ENCODE measurements at places on chromosomes 3 and 15.

- DNase-seq: no peak
Measured at GRCh38 chr15:48798319-48798718, 12.6 kb downstream of the CEP152 start.

- no peak for DNase-seq
Measured at GRCh38 chr15:43991206-43991605, 164.4 kb downstream of the WDR76 start.

DNA sequence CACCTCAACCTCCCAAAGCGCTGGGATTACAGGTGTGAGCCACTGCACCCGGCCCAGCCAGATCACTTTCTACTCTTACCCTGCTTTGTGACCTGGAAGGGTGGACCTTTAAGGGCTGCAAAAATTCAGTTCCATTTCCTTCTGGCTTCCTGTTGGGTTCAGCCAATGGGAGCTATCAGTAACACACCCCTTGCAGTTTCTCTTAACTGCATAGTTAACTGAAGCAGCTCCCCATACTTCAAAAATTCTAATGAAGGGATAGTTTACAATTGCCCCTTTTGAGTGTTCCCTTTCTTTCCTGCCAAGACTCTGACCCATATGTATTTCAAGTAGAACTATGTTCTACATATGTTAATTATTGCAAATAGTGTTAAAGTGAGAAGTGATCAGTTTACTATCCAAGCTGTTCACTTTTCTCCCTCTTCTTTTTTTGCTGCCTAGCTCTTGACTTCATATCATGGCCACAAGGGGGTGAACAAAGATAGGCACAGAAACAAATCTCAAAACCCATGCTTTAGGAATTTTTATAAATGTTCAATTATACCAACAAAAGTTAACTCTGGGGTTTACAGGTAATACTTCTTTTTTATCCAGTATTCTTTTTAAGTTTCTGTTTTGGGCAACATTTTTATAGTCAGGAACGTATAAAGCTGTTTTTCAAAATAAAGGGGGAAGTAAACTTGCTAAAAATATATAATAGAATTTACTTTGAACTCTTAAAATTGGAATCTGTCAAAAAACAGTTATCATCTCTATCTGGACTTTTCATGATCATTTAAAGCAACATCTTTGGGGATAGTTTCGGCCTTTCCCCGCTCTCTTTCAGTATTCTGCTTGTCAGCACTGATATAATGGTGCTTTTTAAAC, 8.1 kb downstream of the PGBD4 start:
- DNase-seq: no peak

DNA sequence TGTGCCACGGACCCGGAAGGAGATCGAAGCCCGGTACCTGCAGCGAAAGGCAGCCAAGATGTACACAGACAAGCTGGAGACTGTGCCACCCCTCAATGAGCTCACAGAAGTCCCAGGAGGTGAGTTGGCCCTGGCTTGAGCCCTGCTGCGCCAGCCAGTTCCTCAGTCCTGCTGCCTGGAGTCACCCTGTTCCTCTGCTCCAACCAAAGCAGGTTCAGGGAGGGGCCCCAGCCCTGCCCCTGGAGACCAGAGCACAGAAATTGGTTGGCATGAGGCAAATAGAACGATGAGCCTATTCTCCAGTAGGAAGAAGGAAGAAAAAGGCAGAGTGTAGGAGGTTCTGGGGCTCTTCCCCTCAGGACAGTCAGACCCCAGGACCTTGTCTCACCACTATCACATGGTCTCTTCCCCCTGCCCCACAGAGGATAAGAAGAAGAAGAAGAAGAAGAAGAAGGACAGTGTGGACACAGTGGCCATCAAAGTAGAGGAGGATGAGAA, 8.0 kb downstream of the TMIE start:
- no peak for DNase-seq

- no peak for DNase-seq
Measured at GRCh38 chr3:180185650-180186049, 148.9 kb upstream of the PEX5L start.

GRCh38 chr3:42983927-42984326, 4.8 kb downstream of the GASK1A start:
- no peak for DNase-seq

DNA sequence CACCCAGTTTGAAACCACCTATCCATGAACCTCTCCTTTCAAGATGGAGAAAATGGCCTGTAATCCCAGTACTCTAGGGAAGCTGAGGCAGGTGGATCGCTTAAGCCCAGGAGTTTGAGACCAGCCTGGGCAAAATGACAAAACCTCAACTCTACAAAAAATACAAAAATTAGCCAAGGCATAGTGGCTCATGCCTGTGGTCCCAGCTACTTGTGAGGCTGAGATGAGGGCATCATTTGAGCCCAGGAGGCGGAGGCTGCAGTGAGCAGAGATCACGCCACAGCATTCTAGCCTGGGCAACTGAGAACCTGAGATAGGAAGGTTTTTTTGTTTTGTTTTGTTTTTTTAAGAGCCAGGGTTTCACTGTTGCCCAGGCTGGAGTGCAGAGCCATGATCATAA, 5.4 kb downstream of the TKT start:
- no peak for DNase-seq

- DNase-seq: peak; percentile 44
Measured at GRCh38 chr3:52055537-52056351, 627 bp downstream of the DUSP7 start.

DNA sequence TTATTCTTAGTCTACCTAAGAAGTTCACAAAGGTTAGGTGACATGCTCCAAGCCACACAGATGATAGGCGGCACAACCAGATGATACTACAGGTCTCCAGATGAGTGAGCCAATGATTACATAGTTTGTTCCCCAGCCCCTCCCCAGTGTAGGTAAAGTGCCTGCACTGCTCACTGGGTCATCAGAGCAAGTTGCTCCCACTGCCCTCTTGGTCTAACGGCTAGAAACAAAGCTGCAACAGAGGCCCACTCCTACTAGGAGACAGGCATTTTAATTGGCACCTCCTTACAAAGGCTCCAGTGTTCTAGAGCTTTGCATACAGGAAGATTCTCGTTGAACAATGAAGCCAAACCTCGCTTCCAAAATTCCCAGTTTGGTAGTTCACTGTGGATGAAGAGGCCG, 47.3 kb downstream of the TMEM44 start:
- no peak for DNase-seq

DNA sequence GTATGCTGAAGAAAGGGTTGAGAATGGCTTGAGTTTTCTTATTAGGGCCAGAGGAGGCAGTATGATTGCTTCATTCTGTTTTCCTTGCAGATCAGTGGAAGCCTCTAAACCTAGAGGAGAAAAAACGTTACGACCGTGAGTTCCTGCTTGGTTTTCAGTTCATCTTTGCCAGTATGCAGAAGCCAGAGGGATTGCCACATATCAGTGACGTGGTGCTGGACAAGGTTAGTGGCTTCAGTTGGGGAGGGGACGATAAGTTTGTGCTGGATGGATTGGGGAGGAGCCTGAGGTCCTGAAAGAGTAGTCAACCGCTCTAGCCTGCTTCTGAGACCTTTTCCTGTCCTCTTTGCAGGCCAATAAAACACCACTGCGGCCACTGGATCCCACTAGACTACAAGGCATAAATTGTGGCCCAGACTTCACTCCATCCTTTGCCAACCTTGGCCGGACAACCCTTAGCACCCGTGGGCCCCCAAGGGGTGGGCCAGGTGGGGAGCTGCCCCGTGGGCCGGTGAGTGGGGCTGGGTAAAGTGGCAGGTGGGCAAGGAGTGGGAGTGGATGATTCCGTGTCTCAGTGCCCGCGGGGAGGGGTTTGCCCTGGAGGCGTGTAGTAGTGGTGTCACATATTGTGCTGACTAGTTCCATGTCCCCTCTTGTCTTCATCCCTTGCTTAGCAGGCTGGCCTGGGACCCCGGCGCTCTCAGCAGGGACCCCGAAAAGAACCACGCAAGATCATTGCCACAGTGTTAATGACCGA, 8.5 kb downstream of the EIF4G1 start:
- no peak for DNase-seq

DNA sequence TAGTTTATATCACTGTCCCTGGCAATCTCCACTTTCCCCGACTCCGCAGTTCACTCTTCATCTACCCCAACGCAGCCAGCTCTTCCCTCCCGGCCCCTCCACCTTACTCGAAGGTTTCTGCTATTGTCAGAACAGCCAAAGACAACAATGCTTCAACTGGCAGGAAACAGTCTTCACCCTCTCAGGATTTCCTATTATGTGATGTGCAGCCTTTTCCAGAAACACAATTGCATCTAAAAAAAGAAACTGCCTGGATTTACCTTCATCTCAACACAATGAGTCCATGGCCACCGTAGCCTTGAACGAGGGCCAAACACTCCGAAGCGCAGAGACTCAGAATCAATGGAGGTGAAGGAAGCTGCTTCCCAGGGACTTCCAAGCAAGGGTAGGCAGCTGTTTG, 182.1 kb upstream of the TSC22D2 start:
- DNase-seq: no peak

GRCh38 chr3:67642190-67642589, 12.2 kb downstream of the SUCLG2 start:
- no peak for DNase-seq

- DNase-seq: no peak
Measured at GRCh38 chr3:105828703-105829102, 40.1 kb downstream of the CBLB start.

DNA sequence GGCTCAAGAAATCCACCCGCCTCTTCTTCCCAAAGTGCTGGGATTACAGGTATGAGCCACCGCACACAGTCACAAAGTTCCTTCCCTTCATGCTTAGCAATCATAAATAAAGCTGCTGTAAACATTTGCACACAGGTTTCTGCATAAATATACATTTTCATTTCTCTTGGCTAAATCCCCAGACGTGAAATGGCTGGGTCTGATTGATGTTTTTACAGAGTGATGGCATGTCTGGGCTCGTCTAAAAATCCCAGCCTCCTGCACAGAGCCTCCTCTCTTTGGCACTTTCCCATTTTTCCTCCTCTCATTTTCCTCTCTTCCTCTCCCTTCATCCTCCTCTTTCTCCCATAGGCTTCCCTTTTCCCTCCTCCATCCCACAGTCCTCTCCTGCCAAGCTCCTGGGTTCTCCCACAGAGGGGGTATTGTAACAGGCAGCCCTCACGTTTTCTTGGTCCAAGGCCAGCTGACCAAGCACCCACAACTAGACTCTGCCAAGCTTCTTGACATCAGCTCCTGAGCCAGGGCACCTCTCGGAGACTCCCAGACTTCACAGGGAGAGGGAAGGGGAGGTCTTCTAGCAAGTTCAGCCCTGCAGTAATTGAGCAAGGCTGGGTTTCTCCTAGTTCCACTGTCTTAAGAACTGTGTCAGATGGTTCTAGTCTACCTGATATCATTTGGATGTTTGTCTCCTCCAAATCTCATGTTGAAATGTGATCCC, 10.5 kb upstream of the PLA2G4E start:
- no peak for DNase-seq

DNA sequence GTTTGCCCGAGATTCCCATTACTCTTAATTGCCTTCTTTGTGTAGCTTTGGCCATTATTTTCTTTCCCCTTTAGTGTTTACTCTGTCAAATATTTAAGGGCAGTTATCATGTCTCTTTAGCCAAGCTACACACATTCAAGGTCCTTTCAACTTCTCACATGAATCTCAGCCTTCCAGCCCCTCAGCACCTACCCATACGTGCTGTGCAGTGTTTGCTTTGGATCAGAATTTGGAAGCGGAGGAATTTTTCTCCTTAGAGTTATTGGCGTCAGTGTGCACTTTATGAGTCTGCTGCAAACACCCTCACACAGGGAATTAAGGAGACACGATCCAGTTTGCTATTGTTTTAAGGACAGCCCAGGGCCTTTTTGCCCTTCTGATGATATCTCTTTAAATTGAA, 231.6 kb downstream of the CACNA2D3 start:
- DNase-seq: no peak

DNA sequence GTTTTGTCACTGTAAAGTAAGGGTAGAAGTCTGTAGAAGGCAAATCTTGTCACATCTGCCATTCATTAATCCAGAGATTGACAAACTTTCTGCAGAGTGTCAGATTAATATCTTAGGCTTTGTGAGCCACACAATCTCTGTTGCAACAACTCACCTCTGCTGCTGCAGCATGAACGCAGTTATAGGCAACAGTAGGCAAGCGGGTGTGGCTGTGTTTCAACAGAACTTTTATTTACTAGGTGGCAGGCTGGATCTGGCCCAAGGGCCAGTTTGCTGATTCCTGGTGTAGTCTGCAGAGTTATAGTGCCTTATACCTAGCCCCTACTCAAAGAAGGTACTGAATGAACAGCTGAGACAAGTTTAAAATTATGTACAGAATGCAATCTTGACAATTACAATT, 396.7 kb downstream of the FOXP1 start:
- no peak for DNase-seq

DNA sequence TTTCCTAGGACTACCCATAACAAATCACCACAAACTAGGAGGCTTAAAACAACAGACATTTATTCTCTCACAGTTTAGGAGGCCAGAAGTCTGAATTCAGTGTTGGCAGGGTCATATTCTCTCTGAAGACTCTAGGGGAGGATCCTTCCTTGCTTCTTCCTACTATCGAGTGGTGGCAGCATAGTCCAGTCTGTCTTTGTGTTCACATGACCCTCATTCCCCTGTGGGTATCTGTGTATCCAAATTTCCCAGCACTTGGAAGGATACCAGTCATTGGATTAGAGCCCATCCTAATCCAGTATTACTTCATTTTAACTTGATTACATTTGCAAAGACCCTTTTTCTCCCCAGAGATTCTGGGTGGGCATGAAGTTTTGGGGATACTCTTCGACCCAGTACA, 63.8 kb downstream of the GMPS start:
- no peak for DNase-seq

GRCh38 chr3:173796890-173797289, 399.3 kb downstream of the NLGN1 start:
- DNase-seq: no peak

- DNase-seq: no peak
Measured at GRCh38 chr15:87394676-87395075, 861.9 kb downstream of the NTRK3 start.

DNA sequence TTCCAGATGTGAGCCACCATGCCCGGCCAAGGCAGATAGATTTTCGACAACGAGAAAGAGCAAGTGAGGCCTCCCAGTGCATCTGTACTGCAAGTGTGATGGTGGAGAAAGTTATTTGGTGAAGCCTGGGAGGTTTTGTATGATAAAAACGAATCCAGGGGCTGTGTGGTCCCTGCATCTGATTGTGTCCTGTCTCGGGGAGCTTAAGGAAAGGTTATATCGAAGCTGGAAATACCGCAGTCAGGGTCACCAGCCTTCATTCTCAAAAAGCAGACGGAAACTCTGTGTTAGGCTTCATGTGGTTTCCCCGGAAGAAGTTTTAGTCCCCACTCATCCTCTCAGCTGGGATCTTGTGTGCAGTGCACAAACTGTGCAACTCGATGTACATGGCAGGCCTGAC, 3.4 kb downstream of the MINDY4B start:
- no peak for DNase-seq

DNA sequence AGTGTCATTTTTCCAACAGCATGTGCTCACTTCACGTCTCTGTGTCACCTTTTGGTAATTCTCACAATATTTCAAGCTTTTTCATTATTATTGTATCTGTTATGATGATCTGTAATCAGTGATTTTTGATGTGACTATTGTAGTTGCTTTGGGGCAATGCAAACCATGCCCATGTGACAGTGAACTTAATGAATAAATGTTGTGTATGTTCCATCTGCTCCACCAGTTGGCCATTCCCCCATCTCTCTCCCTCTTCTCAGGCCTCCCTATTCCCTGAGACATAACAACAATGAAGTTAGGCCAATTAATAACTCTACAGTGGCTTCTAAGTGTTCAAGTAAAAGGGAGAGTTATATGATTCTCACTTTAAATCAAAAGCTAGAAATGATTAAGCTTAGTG, 32.5 kb upstream of the TBC1D23 start:
- no peak for DNase-seq

- DNase-seq: no peak
Measured at GRCh38 chr3:33590541-33590940, 127.5 kb downstream of the CLASP2 start.
